ENCODE measurements at places on chromosomes 3 and 15.
A peak's percentile ranks its signal among the peaks of the same experiment; 100 is the strongest.

- no peak for DNase-seq
Observed at GRCh38 chr3:186471771-186472170, 72.4 kb downstream of the CRYGS start.

GRCh38 chr3:142947352-142947751 is 16.1 kb downstream of the PAQR9 start:
- no peak for DNase-seq

DNA sequence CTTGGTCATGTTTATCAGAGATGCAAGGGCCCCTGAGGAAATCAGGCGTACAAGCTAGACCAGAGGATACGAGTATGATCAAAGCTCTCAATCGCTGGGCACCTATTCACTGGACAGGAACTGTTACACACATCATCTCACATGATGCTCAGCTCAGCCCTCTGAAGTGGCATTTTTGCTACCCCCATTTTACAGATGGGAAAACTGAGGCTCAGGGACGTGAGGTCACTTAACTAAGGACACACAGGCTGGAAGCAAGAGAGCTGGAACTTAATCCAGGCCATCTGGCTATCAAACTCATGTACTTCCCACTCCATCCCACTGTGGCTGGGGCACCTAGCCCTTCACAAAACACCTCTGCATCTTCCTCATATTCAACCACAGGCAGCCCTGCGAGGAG is 72.9 kb upstream of the SLC6A1 start:
- DNase-seq: no peak

DNA sequence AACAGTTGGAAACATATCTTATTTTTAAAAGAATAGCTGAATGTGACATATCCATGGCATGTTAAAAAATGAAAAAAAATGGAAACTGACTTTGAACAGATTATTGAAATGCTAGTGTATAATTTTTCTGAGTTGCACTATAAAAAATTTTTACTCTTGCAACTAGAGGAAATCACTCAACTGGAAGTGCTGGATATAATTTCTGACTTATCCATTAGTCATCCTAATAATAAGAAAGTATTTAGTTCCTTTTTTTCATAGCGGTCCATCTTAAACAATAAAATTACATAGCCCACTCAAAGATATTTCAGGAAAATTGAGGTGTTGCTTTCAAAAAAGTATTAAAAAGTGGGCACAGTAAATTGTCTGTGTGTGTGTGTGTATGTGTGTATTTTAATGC is 80.7 kb downstream of the MBNL1 start:
- no peak for DNase-seq

- no peak for DNase-seq
Observed at GRCh38 chr3:112119962-112120836, 12.8 kb downstream of the GCSAM start.

GRCh38 chr3:15964605-15965442 is 167.0 kb upstream of the ANKRD28 start:
- DNase-seq: no peak

- no peak for DNase-seq
Observed at GRCh38 chr3:72379500-72380187, 468.6 kb downstream of the SHQ1 start.

DNA sequence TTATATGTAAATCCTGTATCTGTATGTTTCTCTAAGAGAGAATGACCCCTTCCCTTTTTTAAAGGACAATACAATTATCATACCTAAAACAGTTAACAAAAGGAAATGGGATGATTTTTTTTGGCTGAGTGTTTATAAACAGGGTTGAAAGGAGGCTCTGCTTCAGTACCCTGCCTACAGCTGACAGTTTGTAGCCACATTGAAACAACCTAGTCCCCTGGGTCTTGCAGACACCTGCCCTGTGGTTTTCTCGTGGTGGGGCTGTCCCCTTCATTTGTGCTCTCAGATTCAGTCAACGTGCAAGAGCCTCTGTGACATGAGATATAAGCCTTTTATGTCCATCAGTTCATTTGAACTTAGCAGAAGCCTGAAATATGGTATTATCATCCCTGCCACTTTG is 2.3 kb upstream of the HMCES start:
- no peak for DNase-seq

- DNase-seq: no peak
Observed at GRCh38 chr3:76264911-76265310, 479.6 kb upstream of the ZNF717 start.

GRCh38 chr15:78374436-78375393 is 34.6 kb downstream of the CRABP1 start:
- DNase-seq: no peak

- DNase-seq: no peak
Observed at GRCh38 chr15:34213690-34214089, 3.8 kb upstream of the KATNBL1 start.

DNA sequence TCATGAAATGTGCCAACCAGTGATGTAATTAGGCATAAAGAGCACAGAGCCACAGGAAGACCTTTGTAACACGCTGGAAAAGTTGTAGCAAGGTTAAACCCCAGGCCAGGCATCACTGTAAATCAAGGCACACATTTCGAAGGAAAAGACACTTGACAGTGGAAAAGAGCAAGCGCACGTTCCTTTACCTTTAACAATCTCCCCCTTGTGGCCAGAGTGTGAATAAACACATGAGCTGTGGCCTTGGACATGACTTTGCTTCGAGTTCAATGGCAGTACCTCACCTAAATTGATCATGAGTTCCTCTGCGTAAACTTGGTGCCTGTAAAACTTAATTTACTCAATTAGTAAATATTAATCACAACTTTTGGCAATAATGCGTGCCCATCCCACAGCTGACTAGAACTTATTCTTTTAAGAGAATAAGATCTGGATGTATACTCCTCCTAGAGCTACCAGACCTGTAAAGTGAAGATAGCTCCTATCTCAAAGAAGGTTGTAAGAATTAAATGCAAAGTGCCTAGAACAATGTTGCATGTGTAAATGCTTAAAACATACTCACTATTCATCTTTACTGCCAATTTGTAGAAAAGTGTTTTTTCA is 757.0 kb upstream of the NECTIN3 start:
- peak; percentile 23 for DNase-seq

DNA sequence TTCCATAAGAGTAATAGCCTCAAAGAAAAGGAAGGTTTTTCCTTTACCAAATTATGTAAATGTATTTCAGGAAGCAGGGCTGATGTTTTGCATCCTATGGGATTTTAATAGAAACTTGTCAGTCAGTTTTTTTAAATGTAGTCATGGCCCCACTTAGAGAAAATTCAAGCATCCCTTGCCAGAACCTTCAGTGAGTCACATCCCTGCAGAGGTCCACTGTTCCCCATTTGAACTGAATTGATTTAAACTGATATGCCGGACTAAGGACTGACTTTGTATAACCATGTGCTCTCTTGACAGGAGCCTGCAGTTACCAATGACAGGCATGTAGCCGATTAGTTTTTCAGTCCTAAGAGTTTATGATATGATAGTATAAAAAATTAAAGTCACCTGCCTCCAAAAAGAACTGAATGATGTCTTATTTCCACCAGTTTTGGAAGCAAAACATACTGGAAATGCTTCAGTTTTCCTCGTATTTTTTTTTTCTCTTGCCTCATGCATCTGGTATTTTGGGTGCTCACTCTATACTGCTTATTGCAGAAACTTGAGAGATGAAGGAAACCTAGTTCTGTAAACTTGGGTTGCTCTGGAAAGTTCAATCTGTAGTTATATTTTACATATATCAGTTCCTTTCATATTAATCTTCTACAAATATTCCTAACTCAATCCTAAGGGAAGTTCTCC is 30.7 kb downstream of the LRTM1 start:
- no peak for DNase-seq

- no peak for DNase-seq
Observed at GRCh38 chr15:56047354-56047753, 53.9 kb upstream of the NEDD4 start.

DNA sequence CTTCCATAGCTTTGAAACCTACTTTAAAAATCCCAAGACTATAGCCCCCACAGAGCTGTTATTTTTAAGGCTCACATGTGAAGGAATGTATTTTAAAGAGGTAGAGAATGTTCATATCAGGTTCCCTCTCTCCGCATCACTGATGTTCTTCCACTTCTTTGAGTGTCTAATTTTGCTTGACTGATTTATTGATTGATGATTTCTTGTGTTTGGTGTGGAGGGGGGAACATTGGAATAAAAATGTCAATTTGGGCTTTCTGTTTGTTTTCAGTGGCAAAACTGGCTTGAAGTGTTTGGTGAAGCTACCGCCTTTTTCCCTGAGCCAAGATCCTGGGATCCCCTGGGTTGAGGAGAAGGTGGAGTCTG is 2.7 kb upstream of the TMEM212 start:
- no peak for DNase-seq

DNA sequence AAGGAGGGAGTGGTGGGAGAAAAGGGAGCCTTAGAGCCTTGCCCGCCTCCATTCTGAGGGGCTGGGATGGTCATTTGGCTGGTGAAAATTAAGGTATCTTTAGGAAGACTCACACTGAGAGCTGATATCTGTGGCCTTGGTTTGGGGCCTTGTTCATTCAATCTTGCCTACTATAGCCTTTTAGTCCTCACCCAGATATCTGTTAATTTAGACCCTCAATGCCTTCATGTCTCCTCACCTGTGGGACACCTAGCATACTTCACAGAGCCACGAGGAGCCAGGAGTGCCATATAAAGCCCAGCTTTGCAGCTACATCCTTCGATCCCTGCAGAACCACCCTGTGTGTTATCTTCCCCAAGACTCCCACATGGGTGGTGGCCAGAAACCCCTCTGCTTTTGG is 4.7 kb upstream of the ARNT2 start:
- no peak for DNase-seq

- DNase-seq: no peak
Observed at GRCh38 chr3:36893137-36893557, 51.7 kb downstream of the TRANK1 start.

- DNase-seq: no peak
Observed at GRCh38 chr3:152331998-152332397, 63.3 kb downstream of the MBNL1 start.

- no peak for DNase-seq
Observed at GRCh38 chr15:90219421-90220141, 14.2 kb downstream of the CIB1 start.

DNA sequence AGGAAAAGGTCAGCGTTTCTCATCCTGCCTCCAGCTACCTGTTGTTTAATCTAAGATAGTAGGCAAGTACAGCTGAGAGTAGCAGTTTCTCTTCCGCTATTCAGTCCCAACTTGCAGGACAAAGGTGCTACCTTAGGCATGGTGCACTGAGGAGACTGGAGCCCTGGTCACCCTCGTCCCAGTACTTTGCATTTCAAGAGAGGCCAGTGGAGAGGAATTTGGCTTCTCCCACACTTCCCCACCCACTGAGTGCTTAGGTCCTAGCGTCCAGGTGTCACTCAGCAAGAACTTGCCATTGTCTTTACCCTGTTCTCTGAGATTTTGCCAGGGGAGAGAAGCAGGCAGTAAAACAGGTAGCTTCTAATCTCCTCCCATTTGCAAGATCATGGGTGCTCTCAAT is 12.5 kb upstream of the RPN1 start:
- no peak for DNase-seq

GRCh38 chr3:82208002-82208710 is 446.7 kb upstream of the GBE1 start:
- DNase-seq: no peak

- DNase-seq: peak; percentile 82
Observed at GRCh38 chr15:62847900-62848489, 194.6 kb upstream of the TPM1 start.

GRCh38 chr15:69666921-69667811 is 214.5 kb downstream of the RPLP1 start:
- DNase-seq: no peak

- DNase-seq: no peak
Observed at GRCh38 chr3:12729051-12729651, 29.9 kb downstream of the TMEM40 start.

DNA sequence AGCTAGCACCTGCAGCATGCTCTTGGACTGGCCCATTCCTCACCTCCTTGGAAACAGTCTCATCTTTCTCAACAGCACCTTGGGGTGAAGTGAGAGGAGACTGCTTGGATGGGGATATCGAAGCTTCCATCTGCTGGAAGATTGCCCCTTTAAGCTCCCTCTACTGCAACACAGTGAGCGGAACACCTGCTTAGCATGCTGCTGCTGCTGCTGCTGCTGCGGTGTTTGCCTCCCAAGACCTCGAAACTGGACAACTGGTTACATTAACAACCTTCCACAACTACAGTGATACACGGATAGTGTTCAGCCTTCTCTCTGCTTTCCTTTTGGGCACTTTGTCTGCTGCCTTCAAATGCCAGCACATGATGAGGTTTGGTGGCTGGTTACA is 253.9 kb upstream of the LYSMD4 start:
- no peak for DNase-seq

DNA sequence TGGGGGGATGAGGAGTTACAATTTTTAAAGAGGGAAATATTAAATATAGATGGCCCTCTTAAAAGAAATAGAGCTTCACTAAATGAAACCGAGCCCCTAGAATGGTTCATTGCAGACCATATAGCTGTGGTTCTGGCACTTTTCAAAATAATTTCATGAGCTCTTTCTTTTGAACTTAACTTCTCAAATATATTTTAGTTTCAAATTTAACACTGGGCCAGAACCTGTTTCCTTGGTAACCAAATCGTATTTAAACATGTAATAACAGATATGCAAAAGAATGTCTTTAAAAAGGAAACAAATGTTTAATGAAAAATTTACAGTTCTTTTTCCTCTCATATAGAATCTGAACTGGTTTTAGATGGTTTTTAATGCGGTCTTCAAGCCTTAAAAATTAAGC is 20.1 kb downstream of the ZBTB38 start:
- DNase-seq: no peak

GRCh38 chr15:97446138-97446537 is 514.4 kb upstream of the ARRDC4 start:
- no peak for DNase-seq

- DNase-seq: no peak
Observed at GRCh38 chr3:52690560-52690959, 4.7 kb downstream of the GNL3 start.

DNA sequence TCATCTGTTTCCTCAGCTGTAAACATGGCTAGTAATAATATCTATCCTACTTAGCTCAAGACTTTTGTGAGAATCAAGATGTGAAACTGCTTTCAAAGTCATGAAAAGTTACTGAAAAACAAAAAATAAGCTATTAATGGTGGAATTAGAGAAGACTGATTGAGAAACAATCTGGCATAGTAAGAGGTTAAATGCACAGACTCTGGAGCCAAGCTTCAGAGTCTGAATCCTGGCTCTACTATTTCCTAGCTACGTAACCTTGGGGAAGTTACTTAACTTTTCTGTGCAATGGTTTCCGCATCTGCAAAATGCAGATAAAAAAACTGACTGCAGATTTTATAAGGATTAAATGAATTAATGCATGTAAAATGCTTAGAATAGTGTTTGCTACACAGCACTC is 28.8 kb downstream of the LRRFIP2 start:
- no peak for DNase-seq
